Stimulated activated memory B cell treated with anti-CD40 and anti-IgM and Interleukin-4, amounts not matched to agents 10 μg/mL and 1 μg/mL and 100 μg/mL, for 72 hours (primary cell): ENCODE measurements at places on chromosomes 2 and 18.
A peak's percentile ranks its signal among the peaks of the same experiment; 100 is the strongest.

DNA sequence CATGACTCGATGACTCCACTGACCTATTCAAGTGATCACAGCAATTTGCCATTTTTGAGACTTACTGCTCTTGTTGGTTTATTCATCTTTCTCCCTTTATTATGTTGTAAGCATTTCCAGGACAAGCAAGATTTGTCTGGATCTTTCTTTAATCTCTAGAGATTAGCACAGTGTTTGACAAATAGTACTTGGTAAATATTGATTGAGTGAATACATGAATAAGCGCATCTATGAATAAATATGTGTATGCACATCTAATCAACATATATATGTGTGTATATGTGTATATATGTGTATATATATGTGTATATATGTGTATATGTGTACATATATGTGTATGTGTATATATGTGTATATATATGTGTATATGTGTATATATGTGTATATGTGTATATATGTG is 7.3 kb downstream of the TMX3 start:
- H3K27me3 ChIP-seq: no peaks in the 10 kb centered on the region
- peaks cover 52% of the 10 kb centered on the region for H3K36me3 ChIP-seq
- no peak for ATAC-seq
- no peak overlapping the region for H3K4me3 ChIP-seq

DNA sequence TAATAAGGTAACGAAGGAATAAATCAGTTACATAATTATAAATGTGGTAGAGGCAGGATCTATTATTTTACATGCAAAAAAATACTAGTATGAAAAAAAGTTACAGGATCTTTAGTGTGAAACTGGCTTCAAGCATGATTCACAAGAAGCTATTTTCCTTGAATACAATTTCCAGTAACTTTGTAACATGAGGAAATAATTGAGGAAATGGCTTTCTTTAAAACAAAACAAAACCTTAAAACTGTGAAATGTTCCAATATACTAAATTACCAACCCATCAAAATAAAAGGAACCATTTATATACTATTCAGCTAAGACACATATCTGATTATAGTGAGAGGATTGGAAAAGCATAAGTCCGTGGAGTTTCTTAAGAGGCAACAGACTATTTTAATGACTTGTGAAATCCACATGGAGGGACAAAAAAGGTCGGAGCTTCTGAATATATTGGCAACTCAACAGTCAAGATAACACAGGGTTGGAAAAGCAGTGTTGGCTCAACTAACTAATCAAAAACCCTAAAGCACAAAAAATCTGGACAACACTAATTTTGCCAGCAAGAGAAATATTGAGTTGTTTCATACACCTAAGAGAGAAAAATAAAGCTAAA is 10.6 kb downstream of the IRS1 start:
- peaks cover 19% of the 10 kb centered on the region for H3K4me1 ChIP-seq
- H3K4me3 ChIP-seq: no peak overlapping the region
- ATAC-seq: no peak
- H3K27ac ChIP-seq: peak overlapping the region; percentile 17
- no peaks in the 10 kb centered on the region for H3K27me3 ChIP-seq
- H3K36me3 ChIP-seq: no peaks in the 10 kb centered on the region

DNA sequence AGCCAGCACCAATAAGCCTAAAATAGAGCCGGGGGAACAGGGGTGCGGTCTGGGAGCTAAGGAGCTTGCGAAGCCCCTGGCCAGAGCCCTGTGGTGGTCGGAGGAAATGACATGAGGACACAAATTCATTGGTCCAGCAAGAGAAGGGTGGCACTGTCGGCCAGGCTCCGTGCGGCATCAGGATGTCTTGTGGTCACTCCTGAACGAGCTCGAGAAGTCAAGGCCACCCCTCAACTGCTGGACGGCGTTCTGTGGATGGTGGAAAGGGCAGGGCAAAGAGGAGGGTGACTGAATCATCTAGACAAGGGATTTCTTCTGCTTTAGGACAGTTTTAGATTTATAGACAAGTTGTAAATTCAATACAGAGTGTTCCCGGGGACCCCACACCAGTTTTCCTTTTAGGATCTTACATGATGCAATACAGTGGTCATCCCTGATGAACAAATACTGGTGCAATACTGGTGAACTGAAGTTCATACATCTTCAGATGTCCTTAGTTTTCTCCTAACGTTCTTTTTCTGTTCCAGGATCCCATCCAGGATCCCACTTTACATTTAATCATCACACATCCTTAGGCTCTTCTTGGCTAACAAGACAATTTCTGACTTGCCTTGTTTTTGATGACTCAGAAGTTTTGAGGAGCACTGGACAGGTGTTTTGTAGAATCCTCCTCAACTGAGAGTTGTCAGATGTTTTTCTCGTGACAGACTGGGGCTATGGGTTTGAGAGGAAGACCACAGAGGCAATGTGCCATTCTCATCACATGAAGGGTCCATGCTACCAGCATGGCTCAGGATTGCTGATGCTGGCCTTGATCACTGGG is 13.2 kb downstream of the EDAR start:
- H3K27me3 ChIP-seq: peaks cover 8% of the 10 kb centered on the region
- no peaks in the 10 kb centered on the region for H3K4me1 ChIP-seq
- H3K4me3 ChIP-seq: no peak overlapping the region
- H3K27ac ChIP-seq: no peak overlapping the region
- H3K36me3 ChIP-seq: no peaks in the 10 kb centered on the region

- no peaks in the 10 kb centered on the region for H3K36me3 ChIP-seq
- peaks cover 53% of the 10 kb centered on the region for H3K27me3 ChIP-seq
- H3K4me3 ChIP-seq: peak overlapping the region; percentile 40
- ATAC-seq: no peak
- peaks cover 20% of the 10 kb centered on the region for H3K4me1 ChIP-seq
- H3K27ac ChIP-seq: no peak overlapping the region
Measured at GRCh38 chr2:106065983-106066820, 127.9 kb downstream of the UXS1 start.

- ATAC-seq: no peak
- H3K36me3 ChIP-seq: no peaks in the 10 kb centered on the region
- no peaks in the 10 kb centered on the region for H3K4me1 ChIP-seq
- H3K27me3 ChIP-seq: no peaks in the 10 kb centered on the region
Measured at GRCh38 chr2:40148334-40148733, 303.6 kb downstream of the SLC8A1 start.

DNA sequence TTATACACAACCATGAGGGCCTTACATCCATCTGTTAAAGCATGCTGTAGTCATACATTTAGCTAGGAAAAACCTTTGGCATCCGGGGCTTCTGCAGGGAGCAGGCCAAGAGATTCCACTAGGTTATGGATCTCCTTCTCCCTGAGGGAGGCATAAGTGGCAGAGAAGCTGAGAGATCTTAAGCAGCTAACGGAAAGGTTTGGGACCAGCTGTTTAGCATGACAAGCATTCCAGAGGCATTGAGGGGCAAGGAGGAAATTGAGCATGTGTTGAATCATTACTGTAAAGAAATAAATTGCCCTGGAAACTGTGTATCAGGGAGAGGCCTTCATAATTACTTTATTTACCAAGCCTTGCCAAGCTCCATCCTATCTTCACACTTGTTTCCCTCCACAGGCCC is 643.1 kb downstream of the CNTNAP5 start:
- no peaks in the 10 kb centered on the region for H3K4me1 ChIP-seq
- no peaks in the 10 kb centered on the region for H3K36me3 ChIP-seq
- H3K4me3 ChIP-seq: no peak overlapping the region
- no peaks in the 10 kb centered on the region for H3K27me3 ChIP-seq
- no peak overlapping the region for H3K27ac ChIP-seq

- H3K36me3 ChIP-seq: no peaks in the 10 kb centered on the region
- peaks cover 23% of the 10 kb centered on the region for H3K4me1 ChIP-seq
- no peak for ATAC-seq
Measured at GRCh38 chr18:55998801-55999385, 410.9 kb upstream of the TCF4 start.

- no peak overlapping the region for H3K27ac ChIP-seq
- no peaks in the 10 kb centered on the region for H3K27me3 ChIP-seq
- H3K4me1 ChIP-seq: no peaks in the 10 kb centered on the region
- no peaks in the 10 kb centered on the region for H3K36me3 ChIP-seq
- no peak overlapping the region for H3K4me3 ChIP-seq
- ATAC-seq: no peak
Measured at GRCh38 chr2:68556381-68556780, 87.0 kb upstream of the PROKR1 start.

DNA sequence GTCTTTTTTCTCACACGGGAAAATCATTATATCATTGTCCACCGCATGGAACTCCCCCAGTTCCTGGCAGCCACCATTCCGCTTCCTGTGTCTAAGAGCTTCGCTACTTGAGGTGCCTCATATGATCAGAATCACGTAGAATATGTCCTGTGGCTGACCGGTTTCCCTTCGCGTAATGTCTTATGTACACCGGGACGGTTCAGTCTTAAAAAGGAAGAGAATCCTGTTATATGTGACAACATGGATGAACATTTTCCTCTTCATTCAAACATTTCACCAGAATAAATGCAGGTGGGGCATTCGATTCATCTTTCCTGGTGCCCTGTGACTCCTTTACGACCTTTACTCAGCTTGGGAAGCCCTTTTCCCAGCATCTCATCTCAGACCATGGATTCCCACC is 131.7 kb upstream of the TWIST2 start:
- peaks cover 18% of the 10 kb centered on the region for H3K27me3 ChIP-seq
- ATAC-seq: no peak
- no peak overlapping the region for H3K4me3 ChIP-seq
- no peak overlapping the region for H3K27ac ChIP-seq

GRCh38 chr2:6764968-6765723 is 100.6 kb downstream of the CMPK2 start:
- H3K27ac ChIP-seq: no peak overlapping the region
- H3K27me3 ChIP-seq: no peaks in the 10 kb centered on the region
- H3K4me3 ChIP-seq: no peak overlapping the region
- ATAC-seq: no peak

DNA sequence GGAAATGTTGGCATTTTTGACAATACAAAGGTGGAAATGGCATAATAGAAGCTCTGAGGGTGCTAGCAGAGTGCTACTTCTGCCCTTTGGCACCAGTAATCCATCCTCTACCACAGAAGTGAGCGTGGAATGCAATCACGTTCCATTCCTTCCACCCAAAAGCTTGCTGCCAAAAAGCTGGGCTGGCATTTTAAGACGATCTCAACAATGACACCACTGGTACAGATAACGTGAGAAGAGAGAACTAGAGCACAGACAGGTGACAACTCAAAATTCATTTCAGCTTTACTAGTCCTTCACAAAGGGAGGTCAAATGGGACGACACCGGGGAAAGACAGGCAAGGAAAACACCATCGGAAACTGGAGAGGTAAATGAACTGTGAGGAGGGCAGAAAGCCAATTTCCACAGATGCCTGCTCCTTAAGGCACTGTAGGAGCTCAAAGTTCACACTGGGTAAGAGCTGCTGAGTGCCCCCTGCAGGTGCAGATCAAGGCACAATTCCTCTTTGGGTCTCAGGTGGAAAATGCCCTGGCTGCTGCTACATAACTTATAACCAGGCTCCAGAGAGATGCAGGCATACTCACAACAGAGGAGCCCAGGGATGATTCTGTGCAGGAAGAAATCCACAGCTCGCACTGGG is 50.7 kb upstream of the RNU4ATAC start:
- H3K27ac ChIP-seq: no peak overlapping the region
- no peaks in the 10 kb centered on the region for H3K27me3 ChIP-seq
- no peak overlapping the region for H3K4me3 ChIP-seq
- peaks cover 22% of the 10 kb centered on the region for H3K36me3 ChIP-seq
- H3K4me1 ChIP-seq: peaks cover 33% of the 10 kb centered on the region

DNA sequence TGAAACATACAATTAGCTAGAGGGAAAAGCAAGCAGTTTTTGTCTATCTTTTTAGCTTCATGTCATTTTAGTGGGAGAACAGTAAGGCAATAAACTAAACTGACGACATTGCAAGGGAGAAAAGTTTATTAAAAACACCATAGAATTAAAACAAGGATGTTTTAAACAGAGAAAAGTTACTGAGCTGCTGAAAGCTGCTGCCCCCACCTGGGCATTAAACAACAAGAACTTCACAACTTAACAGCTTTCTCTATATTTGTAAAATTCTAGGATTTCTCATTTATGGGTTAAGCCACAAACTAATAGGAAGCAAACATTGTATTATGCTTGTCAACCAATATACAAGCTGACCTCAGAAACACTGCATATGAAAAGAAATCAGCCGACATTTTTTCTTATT is 289.2 kb downstream of the ERBB4 start:
- no peak overlapping the region for H3K4me3 ChIP-seq
- no peak for ATAC-seq
- no peaks in the 10 kb centered on the region for H3K27me3 ChIP-seq
- no peaks in the 10 kb centered on the region for H3K36me3 ChIP-seq
- no peak overlapping the region for H3K27ac ChIP-seq

GRCh38 chr2:85329181-85329651 is 1.4 kb upstream of the TGOLN2 start:
- no peak overlapping the region for H3K4me3 ChIP-seq
- peak overlapping the region; percentile 98 for H3K27ac ChIP-seq
- ATAC-seq: no peak

- H3K36me3 ChIP-seq: no peaks in the 10 kb centered on the region
- H3K4me3 ChIP-seq: no peak overlapping the region
- no peaks in the 10 kb centered on the region for H3K27me3 ChIP-seq
- no peak overlapping the region for H3K27ac ChIP-seq
Measured at GRCh38 chr2:12855508-12855907, 138.8 kb downstream of the TRIB2 start.

DNA sequence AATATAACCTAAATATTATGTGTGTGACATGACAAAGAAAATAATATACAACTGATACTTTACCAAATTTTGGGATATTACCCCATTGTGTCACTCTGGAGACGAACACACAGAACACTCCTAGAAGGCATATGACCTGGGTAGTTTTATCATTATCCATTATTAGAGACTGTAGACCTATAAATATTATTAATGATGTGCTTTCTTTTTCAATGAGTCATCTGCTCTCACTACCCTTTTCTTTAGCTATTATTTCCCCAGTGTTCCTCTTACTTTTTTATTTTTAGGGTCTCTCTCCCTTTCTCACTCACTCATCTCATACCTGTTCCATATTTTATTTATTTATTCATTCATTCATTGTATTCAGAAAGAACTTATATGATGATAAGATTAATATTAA is 143.3 kb upstream of the ITGA4 start:
- no peaks in the 10 kb centered on the region for H3K36me3 ChIP-seq
- ATAC-seq: no peak
- H3K27ac ChIP-seq: peak overlapping the region; percentile 95
- no peak overlapping the region for H3K4me3 ChIP-seq

- H3K27ac ChIP-seq: peak overlapping the region; percentile 64
- H3K4me3 ChIP-seq: peak overlapping the region; percentile 68
- H3K36me3 ChIP-seq: no peaks in the 10 kb centered on the region
- peaks cover 83% of the 10 kb centered on the region for H3K27me3 ChIP-seq
- H3K4me1 ChIP-seq: peaks cover 35% of the 10 kb centered on the region
Measured at GRCh38 chr2:10079266-10079869, 843 bp downstream of the CYS1 start.

DNA sequence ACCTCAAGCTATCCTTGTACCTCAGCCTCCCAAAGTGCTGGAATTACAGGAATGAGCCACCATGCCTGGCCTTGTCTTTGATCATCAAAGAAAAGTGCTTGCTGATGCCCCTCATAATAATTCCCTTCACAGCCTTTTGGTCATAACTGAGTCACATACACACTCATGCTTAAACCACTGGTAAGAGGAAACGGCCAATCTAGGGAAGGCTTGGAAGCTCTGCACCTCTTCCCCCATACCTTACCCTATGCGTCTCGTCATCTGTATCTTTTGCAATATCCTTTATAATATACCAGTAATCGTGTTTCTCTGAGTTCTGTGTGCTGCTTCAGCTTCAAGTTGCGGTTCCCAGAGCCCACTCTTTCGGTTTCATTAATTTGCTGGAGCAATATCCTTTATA is 4.8 kb upstream of the RNF138 start:
- H3K27ac ChIP-seq: no peak overlapping the region
- H3K36me3 ChIP-seq: no peaks in the 10 kb centered on the region
- no peaks in the 10 kb centered on the region for H3K27me3 ChIP-seq
